ENCODE measurements at places on chromosomes 3 and 15.

GRCh38 chr3:43858294-43858701, 167.6 kb downstream of the ABHD5 start:
- no peak for DNase-seq

GRCh38 chr3:65857327-65857726, 181.4 kb downstream of the MAGI1 start:
- no peak for DNase-seq

DNA sequence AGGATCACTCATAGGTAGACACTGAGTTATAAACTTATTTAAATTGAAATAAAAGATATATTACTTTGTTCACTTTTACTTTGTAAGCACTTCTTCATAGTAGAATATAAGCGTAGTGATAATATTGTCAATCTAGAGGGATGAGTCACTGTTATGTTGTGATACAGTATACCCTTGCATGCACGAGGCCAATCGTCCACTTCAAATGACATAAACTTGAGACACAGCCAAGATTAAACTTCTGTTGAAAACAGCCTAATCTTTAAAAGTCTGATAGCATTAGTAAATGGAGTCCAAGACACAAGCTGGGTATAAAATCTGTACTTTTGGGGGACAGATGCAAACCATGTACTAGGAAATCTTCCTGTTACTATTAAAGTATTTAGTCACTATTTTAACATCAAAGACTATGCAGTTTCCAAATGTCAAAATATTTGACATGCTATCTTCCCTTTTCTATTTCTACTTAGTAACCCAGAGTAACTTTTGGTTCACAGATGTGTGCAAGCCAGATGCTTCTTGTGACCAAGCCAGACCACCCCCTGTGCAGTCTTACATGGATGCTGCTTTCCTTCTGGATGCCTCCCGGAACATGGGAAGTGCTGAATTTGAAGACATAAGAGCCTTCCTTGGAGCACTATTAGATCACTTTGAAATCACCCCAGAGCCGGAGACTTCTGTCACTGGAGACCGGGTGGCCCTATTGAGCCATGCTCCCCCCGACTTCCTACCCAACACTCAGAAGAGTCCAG, 85.3 kb downstream of the PIK3R4 start:
- DNase-seq: no peak

- DNase-seq: no peak
Observed at GRCh38 chr3:59573911-59574310, 524.1 kb upstream of the CFAP20DC start.

All from stimulated activated CD8-positive, alpha-beta memory T cell treated with anti-CD3 and anti-CD28 coated beads, Interleukin-4, amount 100 ng/mL, for 4 hours (primary cell).